ENCODE measurements at places on chromosomes 3 and 15.

GRCh38 chr3:117367861-117368260 is 658.3 kb downstream of the TUSC7 start:
- no peak for DNase-seq

GRCh38 chr3:82957696-82958095 is 1196.3 kb upstream of the GBE1 start:
- no peak for DNase-seq

DNA sequence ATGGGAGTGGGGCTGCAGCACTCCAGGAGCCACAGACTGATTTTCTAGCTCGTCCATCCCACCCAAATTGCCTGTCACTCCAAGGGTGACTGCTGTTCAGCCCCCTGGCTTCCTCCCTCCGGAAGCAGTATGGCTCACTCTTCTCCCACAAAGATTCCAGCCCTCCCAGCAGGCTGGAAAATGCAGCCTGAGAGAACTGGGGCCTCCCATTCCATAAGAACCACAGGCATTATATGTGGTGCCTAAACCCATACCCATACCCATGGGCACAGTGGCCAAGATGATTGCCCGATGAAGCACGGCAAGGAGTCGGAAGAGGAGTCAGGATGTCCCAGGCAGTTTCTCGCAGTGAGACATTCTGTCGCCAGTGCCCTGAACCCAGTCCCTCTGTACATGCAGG is 6.0 kb upstream of the VILL start:
- no peak for DNase-seq

DNA sequence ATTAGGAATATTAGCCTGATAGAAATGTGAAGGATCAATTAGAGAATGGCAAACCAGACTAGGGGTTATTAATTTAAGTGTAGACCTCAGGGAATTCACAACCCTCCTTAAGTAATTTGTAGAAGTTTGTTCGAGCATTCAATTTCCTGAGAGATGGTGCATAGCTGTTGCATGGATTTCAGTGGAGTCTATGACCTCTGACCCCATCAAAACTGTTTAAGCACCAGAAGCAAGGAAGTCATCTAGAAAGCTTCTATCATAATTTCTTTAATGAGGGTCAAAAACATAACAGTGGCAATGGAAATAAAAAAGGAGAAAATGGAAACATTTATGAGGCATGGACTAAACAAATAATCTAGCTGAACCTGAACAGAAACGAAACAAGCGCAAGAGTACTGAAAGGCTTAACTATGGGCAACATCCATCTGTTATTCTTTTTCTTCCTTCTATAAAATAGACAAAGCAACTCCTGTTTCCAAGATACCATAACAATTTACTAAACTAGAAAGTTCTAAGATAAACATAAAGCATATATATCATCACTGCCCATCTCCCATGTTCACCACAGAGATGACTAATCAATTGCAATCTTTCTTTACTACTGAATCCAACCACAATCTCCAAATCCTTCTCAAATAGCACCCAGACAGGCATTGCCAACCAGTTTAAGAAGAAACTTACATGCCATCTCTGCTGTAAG is 151.4 kb downstream of the THRB start:
- DNase-seq, result no peak

DNA sequence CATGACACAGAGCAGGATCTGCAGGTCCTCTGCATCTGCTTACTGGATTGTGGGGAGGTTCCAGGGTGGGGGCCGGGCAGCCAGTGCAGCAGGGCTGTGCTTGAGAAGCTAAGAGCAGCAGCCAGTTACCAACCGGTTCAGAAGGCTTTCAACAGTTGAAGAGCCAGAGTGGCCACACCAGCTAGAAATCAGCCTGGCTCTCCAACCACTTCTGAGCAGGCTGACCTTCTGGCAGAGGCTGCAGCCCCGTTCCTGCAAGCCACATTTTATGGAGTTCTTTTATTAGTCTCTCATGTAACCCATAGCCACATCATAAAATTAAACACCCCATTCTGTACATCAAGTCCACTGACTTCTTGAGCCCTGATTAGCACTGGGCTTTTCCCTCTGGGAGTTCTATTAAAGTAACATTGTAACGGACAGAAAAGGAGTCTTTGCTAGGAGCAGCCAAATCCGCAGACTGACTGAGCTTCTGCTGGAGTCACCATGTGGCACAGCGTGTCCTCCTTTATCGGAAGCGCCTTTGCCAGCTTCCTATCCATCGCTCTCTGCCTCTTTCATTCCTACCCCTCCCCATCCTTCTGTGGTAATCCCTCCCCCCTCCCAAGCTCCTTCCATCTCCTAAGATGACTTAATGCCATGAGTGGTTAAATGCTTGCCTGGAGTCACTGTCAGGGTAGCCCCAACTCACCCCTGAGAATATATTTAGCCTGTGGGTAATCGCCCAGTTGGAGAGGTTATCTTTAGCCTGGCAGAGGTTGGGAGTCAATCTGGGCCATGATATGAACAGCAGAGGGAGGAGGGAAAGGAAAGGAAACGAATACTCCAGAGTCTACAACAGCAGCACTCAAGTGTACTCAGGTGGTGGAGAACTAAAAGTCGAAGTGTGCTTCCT is 138.5 kb upstream of the HES1 start:
- no peak for DNase-seq

GRCh38 chr15:76363251-76363650 is 26.7 kb downstream of the ISL2 start:
- no peak for DNase-seq

DNA sequence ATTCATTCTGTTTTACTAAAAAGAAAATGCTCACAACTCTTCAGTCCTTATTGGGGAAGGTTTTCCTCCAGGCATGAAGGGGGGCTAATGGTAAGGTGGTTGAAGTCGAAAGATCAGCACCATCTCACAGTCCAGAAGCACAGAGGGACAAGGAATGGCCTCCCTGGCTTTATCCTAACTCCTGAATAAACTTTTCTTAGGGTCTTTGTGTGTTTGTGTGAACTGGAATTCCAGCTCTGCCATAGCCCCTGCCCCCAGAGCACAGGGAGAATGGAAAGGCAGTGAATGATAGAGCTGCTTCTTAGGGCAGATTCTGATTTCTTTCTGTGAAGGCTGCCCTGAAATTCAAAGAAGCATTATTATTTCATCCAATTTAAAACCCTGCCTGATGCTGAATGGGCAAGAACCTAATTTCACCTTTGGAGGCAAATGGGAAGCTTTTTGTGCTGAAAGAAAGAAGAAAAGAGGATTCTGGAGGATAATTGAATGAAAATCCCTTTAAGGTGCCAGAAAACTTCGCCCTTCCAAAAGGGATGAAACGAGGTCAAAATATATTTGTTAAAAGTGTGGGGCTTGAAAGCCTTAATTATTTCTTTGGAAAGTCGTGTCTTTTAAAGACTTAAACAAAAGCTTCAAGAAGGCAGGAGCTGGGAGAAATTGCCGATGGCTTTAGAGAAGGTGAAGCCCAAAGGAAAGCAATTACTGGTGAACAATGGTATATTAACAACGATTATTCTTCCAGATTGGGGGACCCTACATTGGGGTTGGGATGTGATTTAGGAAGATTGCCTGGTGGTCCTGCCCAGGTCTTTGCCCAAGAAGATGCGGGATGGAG is 259.9 kb upstream of the RGMA start:
- no peak for DNase-seq

GRCh38 chr15:29968099-29968894 is 114.5 kb upstream of the GOLGA8J start:
- no peak for DNase-seq

DNA sequence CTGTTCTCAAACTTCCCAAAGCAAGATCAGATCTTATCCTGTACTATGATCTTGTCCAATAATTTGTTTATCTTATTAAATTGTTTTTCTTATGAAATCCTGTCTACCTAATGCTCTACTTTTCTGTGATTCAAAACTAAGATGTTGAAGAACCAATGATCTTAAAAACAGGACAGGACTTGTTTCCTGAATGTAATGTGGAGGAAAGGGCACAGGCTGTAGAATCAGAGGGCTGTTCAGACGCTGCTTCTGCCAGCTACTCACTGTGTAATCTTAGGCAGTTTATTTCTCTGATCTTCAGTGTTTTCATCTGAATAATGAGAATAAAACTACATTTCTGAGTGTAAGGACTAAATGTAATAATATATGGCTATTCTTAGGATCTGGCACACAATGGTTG is 20.1 kb upstream of the DMXL2 start:
- DNase-seq, result no peak

GRCh38 chr3:127744253-127744815 is 71.6 kb downstream of the ABTB1 start:
- DNase-seq, result no peak

- DNase-seq, result no peak
These were observed 152.2 kb upstream of the SLC24A5 start for GRCh38 chr15:47968593-47968992.

- no peak for DNase-seq
These were observed 23.1 kb upstream of the TSEN2 start for GRCh38 chr3:12461097-12461649.

DNA sequence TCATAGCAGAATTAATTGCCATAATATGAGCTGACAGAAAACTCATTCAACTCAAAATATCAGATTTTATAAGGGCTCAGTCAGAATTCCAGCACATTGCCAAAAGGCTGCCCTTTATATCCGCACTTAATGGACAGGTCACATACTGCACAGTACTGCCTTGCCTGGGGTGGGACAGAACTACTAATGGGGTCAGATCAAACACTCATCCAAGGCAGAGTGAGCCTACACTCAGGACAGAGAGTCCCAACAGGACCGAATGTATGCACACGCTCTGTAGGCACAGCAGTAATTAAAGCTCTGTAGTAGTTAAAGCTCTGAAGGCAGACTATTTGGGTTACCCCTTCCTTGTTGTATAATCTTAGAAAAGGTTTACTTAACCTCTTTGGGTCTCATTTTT is 27.2 kb downstream of the HSPBAP1 start:
- DNase-seq, result no peak

DNA sequence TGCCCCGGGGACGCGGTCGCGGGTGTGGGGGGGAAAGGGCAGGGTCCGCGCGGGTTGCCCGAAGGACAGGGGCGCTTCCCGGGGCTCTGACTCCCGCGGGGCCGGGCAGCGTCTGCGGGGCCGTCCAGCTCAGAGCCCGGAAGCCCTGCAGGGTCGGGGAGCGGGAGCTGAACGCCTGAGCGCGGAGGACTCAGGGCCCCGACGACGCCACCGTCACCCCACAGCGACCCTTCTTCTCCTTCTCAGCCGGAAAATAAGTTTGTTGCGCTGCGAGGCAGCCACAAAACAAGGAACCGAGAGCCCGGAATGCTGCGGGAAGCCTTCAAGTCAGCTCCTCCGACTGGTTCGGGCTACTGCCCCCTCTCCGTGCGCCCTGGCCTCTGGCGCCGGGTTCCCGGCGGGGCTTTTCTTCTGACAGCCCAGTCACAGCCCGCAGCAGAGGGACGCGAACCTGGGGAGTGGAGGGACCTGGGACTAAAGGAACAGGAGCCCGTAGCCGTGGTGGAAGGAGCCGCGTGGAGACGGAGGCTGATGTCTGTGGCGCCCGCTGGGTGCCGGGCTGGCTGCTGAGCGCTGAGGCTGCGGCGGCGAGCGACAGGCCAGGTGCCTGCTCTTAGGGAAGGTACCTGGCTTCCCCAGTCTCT is 484 bp downstream of the CNTN4 start:
- no peak for DNase-seq

DNA sequence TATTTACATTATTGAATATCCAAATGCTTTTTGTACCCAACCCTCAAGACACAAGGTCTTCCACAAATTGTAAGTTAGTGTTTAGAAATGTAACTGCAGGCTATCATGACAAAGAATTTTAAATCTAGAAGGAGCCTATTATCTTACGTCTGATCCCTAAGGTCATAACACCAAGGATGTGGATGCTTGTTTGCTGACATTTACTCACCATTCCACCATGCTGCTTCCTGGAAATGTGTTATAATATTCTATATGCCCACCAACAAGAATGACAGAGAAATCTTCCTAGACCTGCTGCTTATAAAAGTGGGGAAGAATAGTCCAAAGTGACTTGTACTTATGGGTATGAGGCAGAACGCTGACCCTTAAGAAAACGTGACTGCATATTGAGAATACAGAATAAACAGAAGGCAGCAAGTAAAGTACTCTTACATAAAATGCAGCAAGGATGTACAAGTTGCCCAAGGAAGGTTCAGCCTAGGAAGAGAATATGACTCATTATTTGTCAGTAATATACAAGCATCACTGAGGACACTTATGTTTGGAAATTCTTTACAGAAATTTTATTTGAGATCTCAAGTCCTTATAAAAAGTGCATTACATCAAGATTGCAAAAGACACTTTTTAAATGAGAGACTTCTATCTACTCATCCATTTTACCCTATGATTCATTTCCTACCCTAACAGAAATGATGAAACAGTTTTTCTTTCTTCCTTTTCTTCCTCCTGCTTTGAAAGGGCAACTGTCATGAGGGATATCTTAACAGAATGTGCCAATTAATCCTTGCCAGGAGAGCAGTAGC is 59.6 kb downstream of the ESYT3 start:
- no peak for DNase-seq

All from stimulated activated CD4-positive, alpha-beta T cell treated with anti-CD3 and anti-CD28 coated beads, TNF-alpha, amount 100 ng/mL, for 1 hour (primary cell).